ENCODE measurements at places on chromosomes 12 and 14.

DNA sequence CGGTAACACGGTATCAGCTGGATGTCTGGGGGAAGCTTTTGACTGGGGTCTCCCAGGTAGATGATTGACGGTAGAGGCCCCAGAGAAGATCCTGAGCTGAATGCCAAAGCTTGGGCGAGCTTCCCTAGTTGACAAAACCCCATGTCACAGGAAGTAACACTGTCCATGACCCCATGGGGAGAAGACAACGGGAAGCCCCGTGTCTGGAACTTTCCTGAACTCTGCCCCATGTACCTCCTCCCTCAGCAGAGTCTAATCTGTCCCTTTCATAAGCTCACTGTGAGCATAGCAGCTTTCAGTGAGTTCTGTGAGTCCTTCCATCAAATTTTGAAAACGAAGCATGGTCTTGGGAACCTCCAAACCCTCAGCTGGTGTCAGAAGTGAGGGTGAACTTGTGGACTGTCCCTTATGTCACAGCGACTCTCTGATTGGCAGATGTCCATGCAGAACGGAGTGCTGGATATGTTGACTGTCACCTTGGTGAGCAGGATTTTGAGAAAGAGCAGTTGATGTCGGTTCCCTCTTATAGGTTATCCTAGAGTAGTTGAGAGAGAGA, 29.7 kb upstream of the BEGAIN start:
- DNase-seq: no peak

DNA sequence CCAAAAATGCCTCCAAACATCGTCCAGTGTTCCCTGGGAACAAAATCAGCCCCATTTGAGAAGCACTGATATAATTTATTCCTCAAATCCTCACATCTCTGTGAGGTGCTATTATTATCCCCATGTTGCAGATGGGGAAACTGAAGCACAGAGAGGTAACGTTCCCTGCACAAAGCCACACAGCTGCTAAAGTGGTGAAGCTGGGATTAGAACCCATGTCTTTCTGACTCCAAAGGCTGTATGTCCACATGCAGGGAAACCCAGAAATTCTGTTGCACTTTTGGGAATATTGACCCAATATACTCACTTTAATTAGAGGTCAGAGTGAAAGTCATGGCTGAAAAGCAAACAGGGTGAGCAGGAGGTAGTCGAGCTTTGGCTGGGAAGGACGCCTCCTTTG, 19.1 kb upstream of the WSCD2 start:
- no peak for DNase-seq

DNA sequence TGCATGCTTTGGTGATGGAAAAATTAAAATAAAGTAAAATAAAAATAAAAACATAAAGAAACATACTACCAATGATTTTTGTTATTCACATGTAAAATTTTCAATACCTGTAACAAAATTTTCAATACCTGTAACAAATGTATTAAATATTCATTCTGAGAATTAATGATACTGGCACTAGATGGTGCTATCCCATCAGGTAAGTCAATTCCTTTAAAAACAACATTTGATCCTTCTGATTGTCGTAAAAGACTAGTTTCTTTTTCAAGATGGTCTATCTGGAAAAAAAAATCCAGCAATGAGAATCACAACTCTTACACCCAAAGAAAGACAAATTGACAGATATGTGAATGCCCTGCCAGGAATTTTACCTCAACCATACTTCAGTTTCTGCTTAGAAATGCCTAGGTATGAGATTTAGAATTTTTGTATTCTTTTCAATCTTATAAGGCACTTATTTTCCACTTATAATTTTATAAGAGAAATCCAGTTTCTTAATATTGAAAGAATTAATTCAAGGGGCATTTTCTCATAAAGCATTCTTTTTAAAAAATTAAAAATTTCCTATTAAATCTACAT, 30.7 kb downstream of the CEP290 start:
- DNase-seq: peak; percentile 71

- no peak for DNase-seq
These were observed 626 bp downstream of the LHX5 start for GRCh38 chr12:113470871-113471618.

DNA sequence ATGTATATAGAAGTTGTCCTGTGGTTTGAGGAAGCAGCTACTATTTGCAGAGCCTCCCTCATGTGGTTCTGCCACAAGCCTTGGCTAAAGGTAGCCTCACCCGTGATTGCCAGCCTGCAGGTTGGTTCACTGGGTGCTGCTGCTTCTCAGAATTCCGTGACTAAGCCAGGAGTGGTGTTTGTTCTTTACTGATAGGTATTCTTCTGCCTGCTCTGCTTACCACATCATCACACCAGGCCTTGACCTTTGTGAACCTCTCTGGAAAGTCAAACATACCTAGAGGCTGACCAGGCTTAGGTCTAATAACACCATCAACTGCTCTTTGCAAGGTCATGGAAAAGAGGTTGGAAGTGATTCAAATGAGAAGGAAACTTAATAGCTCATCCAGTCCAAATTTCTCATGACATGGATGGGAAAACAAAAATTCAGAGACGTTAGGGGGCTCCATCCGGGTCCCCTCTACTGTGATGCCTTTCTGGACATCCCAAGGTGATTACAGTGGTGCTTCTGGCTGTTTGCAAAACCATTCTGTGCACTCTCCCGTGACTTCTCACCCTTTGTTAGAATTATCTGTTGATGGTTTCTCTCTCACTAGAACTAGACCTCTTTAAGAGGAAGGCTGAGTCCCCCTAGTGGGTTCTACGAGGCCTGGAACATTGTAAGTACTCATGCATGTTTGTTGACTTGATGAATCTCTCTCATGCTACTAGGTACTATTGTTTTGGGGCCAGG, 8.5 kb upstream of the SOCS2 start:
- no peak for DNase-seq

DNA sequence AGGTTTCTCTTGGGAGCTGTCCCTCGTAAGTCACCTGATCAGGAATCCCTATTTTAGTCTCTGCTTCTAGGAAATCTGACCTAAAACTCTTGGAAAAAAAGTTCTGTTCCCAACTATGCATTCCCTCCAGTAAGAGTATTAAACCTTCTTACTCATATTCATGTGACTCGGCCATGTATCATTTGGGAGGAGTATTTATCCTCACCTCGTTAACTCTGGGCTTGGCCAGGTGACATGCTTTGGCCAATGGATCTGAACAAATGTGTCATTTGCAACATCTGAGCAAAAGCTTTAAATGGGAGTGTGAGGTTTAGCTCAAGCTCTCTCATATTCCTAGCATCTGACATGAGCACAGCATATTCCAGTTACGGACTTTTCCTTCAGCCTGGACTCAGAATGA, 226.8 kb downstream of the NUAK1 start:
- DNase-seq: no peak

GRCh38 chr14:101215927-101216326, 312.4 kb upstream of the RTL1 start:
- no peak for DNase-seq

DNA sequence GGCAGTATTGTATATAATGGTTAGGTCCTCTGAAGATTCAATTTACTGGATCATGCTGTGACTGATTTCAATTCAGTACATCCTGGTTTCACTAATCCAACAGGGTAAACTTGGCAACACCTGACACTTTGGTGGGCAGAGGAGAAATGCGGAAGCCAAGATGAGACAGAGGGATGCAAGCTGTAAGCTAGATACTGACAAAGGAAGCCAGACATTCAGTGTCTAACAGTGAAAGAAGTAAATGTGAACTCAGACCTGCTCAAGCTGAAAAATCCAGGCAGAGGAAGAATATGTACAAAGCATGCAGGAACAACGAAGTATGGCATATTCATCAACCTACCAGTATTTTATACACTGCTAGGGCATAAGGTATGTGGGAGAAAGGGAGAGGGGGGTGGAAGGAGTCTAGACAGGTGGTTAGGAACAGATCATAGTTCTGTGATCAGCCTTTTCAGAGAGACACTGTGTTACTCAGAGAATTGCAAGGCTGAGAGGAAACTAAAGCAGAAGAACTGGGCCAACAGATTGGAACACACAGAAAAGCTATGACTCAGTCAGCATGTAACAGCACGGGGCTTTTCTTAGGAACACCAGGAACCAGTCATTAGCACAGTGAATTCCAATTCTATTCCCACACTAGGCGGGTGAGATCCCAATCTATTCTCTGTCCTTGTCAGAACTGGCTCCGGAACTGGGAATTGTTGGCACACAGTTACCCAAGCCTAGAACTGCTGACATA, 40.3 kb downstream of the NELL2 start:
- DNase-seq: no peak

DNA sequence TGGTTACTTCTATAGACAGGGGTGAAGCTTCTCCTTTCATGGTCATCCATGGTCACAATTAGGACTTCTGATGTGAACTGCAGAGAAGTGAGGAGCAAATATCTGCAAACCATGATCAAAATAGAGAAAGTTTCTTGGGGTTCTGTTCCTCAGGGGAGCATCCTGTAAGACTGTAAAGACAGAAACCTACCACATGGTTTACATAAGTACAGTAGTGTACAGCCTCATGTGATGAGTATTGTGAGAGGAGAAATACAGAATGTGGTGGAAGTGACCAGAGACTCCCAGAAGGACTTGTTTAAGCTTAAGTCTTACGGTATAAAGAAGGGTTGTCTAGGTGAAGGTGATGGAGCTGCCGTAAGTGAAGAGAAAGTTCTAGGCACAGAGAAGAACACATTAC, 484.7 kb downstream of the LRIG3 start:
- DNase-seq: no peak

DNA sequence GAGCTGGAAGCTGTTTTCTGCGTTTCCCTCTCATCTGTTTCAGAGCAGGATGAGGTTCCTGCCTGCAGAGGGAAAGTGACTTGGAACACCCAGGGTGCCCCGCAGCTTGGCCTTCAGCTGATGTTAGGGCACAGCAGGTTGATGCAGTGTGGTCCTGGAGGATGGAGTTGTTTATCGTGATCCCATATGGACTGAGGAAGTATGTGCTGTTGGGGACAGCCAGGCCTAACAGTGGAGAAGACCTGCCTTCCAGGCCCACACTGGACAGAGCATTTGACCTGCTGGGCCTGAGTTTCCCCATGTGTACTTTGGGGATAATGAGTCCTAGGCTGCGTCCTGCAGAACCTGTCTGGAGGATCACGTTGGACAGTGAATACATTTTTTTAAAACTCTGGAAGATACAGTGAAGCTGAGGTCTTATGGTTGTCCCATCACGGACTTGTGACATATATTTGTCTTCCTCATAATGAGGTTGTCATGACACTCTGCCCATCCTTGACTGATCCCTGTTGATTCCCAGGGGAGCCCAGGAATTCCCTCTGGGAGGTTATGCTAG, 12.8 kb downstream of the SERPINA1 start:
- DNase-seq: no peak

DNA sequence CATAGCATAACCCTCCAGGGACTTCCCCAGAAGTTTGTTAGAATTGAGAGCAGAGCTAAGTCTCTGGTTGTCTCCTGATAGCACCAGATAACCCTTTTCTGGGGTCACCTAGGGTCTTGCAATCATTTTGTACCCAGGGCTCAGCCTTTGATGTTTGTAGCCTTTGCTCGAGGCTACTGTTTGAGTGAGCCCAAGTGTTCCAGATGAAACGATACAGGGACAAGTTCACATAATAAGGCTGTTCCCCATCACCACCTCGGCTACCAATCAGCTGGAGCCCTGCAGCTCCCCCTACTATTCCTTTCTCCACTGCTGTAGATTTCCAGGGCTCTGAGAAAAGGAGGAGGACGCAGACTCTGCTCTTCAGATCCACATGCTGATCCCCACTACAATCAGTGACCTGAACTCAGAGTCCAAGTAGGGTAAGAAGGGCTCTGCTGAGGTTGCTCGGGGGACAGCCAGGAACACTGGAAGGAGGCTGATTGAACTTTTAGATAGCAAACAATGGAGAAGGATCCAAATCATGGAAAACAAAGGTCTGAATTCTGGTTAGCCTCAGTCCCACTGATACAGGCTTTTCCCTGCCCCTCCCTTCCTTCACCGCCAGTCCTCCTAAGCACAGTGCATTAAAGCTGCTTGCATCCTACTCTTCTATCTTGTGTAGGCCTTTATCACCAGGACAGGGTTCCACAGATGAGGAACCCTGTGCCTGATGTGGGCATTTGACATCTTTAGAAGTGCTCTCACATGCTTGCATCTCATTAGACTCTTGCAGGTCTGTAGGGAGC, at the start of gene EDDM3A:
EDDM3A (plus strand) TSS at position 317 of the 788 bp plus-strand sequence. CDS start 1,694 bp downstream, outside the sequence.
- DNase-seq: no peak

DNA sequence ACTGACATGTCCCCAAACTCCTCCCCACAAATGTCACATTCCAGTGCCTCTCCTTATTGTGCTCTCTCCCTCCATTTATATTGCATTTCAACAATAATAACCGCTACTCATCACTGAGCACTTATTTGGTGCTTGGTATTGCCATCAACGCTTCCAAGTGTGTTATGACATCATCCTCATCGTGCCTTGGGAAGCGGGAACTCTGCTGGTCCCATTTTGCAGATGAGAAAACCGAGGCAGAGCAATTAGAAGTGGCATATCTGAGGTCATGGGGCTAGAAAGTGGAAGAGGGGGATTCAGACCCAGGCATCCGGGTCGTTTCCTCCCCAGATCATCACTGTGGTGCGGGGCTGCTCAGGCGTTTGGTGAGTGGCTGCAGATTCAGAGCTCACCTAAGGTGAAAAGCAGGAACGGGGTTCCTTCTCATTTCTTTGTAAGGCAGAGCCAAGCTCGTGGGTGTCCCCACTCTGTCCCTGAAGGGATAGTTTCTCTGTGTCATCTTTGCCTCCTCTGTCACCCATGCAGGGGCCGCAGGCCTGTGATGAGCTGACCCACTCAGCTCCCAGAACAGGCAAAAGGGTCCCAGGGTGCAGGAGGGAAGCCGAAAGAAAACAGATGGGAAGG, 5.5 kb upstream of the FZD10 start:
- no peak for DNase-seq

DNA sequence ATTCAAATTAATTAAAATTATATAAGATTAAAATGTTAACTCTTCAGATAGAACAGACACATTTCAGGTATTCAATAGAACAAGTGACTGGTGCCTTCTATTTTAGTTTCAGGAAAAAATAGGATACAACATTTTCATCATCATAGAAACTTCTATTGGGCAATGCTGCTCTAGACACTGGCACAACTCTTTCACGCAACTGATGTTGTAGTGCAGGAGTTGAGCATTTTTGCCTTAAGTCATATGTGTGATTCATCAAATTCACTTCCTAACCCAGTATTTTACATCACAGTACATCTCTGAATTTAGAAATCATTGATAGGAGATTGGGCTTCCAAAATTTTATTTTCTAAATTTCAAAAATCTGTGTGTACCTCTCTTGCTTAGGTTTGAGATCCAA, 215.4 kb upstream of the DIO2 start:
- DNase-seq: no peak

DNA sequence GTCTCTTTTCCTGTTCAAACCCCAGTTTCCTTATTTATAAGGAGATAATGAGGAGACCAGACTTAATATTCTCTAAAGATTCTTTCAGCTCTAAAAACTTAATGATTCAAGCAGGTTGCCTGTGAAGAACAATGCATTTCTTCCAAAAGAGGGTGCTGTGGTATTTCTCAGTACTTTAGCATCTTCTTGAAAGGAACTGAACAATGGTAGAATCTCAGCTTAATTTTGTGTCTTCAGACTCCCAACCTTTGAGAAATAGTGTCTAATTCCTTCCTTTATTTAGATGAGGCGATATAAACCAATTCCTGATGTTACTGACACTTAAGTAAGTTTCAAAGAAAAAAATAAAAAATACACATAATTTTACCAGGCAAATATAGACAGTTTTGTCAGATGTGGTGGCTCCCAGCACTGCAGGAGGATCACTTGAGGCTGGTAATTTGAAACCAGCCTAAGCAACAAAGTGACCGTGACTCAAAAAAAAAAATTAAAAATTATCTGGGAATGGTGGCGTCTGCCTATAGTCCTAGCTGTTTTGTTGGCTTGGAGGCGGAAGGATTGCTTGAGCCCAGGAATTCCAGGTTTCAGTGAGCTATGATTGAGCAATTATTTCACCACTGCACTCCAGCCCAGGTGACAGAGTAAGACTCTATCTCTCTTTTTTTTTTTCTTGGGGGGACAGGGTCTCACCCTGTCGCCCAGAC, 76.9 kb upstream of the PSMA6 start:
- no peak for DNase-seq

Measured in NCI-H526 (cell line).